ENCODE measurements at places on chromosomes 6 and 20. TPM values are rescaled to one million over a fixed set of nuclear protein-coding genes. Genes with fewer than 3 reads are reported as not detected.
A peak's percentile ranks its signal among the peaks of the same experiment; 100 is the strongest.

Gene PLEKHG1
- total RNA-seq = 4.3 TPM

Gene VGLL2
- total RNA-seq = not detected

DNA sequence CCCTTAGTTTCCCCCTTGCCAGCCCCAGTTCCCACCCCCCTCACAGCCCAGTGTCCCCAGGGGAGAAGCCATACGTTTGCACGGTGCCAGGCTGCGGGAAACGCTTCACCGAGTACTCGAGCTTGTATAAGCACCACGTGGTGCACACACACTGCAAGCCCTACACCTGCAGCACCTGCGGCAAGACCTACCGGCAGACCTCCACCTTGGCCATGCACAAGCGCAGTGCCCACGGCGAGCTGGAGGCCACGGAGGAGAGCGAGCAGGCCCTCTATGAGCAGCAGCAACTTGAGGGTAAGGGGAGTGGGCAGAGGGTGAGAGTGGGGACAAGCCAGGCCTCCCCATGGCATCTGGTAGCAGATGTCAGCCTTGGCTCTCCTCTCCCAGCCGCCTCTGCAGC lies 5.1 kb upstream of the DEF6 start:
- H3K27me3 ChIP-seq = no peaks in the 10 kb centered on the region
- H3K4me3 ChIP-seq = no peak overlapping the region
- peaks cover 4% of the 10 kb centered on the region for H3K4me1 ChIP-seq
- H3K36me3 ChIP-seq = peaks cover 31% of the 10 kb centered on the region
- no peak for DNase-seq
- no peak overlapping the region for H3K27ac ChIP-seq

GRCh38 chr6:168908887-168909286 lies 344.8 kb downstream of the THBS2 start:
- H3K27me3 ChIP-seq = peaks cover 3% of the 10 kb centered on the region
- DNase-seq = no peak
- peaks cover 4% of the 10 kb centered on the region for H3K4me1 ChIP-seq
- no peak overlapping the region for H3K27ac ChIP-seq
- H3K4me3 ChIP-seq = no peak overlapping the region

DNA sequence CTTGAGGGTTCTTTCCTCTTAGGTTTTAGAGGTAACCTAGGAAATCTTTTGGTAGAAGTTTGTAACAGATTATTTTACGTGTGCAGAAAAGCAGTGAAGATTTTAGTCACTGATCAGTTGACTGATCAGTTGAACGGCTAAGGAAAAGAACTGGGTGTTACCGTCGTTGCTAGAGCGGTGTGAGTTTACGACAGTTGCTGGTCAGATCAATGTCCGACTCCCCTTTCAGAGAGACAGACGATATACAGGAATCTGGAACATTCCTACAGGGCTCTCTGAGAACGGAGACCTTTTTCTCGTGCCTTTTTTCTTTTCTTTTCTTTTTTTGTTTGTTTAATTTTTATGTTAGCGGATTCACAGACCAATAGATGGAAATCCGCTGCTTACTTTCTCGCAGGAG lies 132.1 kb upstream of the ZNF184 start:
- H3K36me3 ChIP-seq = no peaks in the 10 kb centered on the region
- H3K4me3 ChIP-seq = peak overlapping the region; percentile 79
- H3K27ac ChIP-seq = no peak overlapping the region
- H3K4me1 ChIP-seq = peaks cover 24% of the 10 kb centered on the region
- peaks cover 28% of the 10 kb centered on the region for H3K27me3 ChIP-seq
- no peak for DNase-seq

DNA sequence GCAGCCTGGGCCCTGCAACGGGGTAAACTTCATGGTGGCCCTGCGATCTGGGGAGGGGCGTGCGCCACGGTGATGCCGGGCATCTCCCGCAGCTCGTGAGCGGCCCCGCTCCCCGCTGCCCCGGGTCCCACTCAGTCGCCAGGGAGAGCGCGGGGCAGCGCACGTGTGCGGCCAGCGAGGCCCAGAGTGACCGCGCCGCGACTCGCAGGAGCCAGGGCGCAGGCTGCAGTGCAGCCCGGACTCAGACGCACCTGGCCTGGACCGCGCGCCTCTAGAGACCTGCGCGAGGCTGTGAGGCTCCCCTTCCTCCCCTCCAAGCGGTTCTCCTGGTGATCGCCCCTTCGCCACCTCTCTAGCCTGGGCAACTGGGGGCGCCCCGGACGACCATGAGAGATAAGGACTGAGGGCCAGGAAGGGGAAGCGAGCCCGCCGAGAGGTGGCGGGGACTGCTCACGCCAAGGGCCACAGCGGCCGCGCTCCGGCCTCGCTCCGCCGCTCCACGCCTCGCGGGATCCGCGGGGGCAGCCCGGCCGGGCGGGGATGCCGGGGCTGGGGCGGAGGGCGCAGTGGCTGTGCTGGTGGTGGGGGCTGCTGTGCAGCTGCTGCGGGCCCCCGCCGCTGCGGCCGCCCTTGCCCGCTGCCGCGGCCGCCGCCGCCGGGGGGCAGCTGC lies 652 bp downstream of the BMP6 start:
- peak overlapping the region; percentile 82 for H3K4me3 ChIP-seq
- H3K27me3 ChIP-seq = peaks cover 66% of the 10 kb centered on the region
- H3K4me1 ChIP-seq = peaks cover 25% of the 10 kb centered on the region
- no peak for DNase-seq
- no peaks in the 10 kb centered on the region for H3K36me3 ChIP-seq

Data from osteocyte (in vitro differentiated cells).